ENCODE measurements at places on chromosomes 7 and 10.

DNA sequence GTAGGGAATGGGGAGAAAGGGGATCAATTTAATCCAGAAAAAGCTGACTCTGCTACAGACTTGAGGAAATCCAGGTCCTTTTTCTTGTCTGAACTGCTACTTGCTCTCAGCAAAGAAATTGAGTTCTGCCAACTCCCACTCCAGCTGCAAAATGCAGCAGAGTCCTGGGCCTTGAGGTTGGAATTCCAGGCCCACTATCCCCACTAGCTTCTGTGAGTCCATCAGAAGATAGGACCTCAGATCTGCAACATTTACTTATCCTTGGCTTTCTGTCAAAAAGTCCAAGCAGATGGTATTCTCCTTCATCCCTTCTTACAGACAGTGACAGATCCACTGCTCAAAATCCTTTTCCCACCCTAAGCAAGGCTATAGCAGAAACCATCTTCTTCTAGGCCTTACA is 219.2 kb downstream of the ARHGAP12 start:
- DNase-seq, result no peak

GRCh38 chr7:139587535-139587934 is 64.0 kb downstream of the CLEC2L start:
- DNase-seq, result no peak

DNA sequence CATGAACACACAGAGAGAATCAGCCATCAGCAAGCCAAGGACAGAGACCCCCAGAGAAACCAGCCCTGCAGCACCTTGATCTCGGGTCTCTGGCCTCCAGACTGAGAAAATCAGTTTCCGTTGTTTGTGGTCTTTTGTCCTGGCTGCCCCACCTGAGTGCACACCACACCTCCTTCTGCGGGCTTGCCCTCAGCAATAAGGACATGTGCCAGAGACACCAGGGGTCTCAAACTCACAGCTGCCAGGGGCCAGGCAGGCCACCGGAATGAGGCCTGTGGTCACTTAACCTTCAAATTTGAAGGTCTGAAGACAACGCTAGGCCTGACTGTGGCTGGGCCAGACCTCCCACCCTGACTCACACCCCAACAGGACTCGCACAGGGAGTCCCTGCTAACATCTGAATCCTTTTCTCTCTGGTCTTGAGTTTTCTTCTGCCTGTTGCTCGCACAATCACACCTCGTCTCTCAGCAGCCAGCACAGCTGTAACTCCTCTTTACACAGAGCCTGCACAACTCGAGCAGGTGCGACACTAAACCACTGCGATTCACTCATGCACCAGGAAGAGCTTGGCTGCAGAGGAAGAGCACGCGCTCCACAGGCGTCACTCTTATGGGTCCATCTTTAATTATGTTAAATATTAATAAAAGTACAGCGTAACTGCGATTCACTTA is 86.2 kb downstream of the CHST15 start:
- no peak for DNase-seq

DNA sequence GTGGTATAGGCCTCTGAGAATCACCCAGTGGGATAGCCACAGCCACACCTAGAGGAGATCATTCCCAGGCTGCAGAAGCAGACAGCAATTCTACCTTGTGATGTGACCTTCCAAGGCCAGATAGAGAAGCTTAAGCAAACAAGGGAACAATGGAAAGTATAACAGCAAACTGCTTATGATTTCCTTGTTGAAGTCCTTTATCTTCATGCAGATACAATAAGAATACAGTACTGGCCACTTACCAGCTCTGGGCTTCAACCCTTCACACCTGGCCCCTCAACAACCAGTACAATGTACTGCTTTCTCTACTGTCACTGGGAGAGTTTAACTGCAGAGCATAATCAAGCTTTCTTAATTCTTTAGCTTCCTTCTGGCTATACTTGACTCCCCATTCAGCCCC is 22.6 kb upstream of the DDX50 start:
- no peak for DNase-seq

DNA sequence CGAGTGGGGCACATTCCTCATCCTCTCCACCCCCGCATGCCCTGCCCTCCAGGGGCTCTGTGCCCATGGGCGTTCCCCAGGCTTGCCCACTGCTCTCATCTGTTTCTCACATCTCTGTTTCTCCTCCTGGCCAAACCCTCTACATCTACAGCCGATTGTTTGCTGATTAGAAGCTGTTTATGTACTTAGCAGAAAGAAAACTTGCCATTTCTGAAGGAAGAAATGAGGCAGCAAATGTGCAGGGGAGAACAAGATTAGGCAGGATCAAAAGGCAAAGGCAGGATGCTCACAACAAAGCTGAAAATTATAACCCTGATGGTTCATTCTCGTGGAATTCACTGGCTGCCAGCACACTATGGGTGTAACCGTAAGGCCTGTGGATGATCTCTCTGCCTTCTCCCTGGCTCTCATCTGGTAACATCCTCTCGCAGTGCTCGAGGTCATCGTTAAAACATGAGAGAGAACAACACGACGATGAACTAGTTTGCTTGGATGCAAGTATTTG is 111.6 kb upstream of the KLF14 start:
- DNase-seq, result no peak

DNA sequence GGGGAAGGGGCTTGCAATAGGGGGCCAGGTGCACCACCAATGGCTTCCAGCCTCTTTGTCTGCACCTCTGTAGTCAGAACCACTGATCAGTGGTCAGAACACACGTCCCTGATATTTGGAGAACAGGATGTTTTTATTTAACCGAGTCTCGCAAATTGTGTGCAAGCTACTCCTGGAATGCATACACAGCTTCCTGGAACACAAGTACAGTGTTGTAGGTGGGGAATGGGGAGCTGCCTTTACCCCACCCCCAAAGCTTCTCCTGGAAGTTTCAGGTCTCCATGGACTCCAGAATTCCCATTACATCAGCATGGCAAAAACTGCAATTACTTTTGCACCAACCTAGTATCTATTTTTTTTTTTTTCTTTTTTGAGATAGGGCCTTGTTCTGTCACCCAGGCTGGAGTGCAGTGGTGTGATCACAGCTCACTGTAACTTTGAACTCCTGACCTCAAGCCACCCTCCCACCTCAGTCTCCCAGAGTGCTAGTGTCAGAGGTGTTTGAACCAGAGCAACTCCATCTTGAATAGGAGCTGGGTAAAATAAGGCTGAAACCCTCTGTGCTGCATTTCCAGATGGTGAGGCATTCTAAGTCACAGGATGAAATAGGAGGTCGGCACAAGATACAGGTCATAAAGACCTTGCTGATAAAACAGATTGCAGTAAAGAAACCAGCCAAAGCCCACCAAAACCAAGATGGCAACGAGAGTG is 374.0 kb downstream of the CALN1 start:
- DNase-seq, result no peak

GRCh38 chr10:26527018-26527417 is 88.9 kb downstream of the APBB1IP start:
- DNase-seq, result no peak

DNA sequence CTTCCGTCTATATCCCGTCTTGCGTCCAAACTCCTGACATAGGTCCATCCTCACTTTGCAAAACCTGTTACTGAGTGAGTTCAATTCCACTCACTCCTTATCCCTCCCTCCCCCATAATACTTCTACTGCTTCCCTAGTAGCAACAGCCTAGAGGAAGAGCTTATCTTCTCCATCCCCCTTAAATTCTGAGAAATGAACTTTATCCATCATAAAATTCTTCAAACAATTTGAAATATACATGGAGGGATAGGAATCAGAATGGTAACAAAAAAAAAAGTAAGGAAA is 27.6 kb downstream of the SEMA3C start:
- no peak for DNase-seq

GRCh38 chr10:71285180-71285545 is 33.9 kb upstream of the SLC29A3 start:
- no peak for DNase-seq

GRCh38 chr7:143477501-143478150 is at the start of gene TAS2R41:
Gene TAS2R41 (plus strand): TSS chr7:143477873. CDS start chr7:143477873, 0 bp downstream.
- no peak for DNase-seq

DNA sequence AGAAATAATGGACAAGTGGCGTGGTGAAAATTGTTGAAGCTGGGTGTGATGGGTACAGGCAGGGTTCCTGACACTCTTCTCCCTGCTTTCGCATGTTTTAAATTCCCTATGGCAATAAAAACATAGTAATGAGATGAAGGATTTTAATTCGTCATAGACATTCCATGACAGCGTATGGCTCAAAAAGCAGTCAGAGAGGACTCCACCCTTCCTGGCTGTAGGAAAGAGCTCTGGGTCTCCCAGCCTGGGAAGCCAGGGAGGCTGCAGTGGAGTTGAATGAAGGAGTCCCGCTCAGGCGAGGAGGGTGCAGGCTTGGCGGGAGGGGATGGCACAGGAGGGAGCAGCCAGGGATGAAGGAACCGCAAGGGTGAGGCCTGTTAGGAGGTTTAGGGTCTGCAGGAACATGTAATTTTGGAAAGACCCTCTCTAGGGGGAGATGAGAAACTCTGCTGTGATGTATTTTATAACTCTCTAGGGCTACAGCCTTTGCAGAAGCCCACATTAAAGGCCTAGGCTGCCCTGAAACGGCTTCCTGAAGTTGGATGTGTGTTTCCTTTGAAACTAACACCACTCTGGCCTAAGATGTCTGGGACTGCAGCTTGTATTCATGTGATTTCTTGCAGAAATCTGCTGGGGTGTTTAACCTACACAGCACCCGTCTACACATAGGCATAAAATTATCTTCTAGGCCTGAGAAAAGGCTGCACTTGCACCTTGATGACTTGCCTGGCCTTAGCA is 7.6 kb upstream of the LARP4B start:
- no peak for DNase-seq

GRCh38 chr10:123165445-123166072 is 11.4 kb downstream of the BUB3 start:
- no peak for DNase-seq

DNA sequence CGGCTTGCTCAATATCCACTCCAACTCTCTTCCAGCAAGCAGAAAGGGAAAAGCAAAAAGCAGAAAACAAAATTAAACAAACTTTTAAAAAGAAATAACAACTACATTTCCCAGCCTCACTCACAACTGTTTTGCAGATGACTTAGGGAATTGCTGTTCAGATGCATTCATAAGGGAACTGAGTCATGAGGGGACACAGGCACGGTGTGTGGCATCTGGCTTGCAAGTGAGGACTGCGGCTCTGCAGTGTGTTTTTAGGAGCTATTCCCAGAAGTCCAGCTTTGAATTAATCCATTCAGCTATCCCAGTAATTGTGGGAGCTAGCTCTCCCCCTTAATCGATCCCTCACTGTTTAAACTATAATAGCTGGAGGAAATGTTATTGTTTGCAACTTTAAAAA is 30.3 kb downstream of the PTN start:
- DNase-seq, result no peak

DNA sequence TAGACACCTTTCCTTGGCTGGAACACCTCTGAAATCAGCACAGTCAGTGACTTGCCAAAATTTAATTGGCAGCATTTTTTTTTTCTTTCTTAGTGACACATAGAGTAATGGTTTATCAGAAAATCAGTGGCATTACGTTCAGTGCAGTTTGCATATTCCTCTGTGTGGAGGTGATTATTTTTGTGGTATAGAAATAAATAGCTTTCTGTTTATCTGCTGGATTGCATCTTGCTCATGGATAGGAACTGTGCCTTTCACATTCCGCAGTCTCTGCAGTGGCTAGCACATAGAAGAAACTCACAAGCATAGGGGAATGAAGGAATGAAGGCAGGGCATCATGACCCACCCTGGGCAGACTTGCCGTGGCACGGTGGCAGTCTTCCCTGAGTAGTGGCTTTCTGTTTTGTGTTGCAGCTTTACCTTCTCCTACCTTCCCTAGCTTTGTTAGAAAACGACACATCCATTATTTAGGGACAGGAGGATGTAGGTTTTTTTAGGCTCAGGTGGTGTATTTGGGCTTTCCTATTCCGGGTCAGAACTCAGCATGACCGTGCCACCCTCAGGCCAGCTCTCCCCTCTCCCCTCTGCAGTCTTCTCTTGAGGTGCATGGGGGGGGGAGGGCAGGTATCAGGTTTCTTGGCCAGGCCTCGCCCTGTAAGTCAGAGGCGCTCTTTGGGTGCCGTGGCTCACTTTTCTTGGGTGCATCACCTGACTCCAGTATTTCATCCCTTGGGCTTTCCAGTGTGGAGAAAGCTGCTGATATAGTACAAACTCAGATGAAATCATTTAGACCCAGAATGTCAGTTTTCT is 112.5 kb upstream of the GJD4 start:
- no peak for DNase-seq

DNA sequence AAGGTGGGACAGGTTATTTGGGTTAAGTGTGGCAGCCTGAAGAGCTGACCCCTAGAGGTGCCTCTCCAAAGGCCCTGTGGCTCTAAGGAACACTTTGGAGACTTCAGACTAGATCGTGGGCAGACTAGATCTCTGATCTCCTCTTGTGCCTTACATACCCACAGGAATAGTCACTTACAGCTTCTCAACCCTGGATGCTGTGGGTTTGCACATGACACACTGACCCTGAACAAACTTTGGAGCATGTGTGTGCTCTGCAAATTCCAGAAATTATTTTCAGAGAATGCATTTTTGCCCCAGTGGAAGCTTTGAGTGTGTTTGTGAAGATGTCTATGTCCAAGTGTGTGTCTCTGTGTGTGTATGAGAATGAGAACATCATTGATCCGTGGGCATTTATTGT is 119.6 kb downstream of the EMX2 start:
- no peak for DNase-seq

DNA sequence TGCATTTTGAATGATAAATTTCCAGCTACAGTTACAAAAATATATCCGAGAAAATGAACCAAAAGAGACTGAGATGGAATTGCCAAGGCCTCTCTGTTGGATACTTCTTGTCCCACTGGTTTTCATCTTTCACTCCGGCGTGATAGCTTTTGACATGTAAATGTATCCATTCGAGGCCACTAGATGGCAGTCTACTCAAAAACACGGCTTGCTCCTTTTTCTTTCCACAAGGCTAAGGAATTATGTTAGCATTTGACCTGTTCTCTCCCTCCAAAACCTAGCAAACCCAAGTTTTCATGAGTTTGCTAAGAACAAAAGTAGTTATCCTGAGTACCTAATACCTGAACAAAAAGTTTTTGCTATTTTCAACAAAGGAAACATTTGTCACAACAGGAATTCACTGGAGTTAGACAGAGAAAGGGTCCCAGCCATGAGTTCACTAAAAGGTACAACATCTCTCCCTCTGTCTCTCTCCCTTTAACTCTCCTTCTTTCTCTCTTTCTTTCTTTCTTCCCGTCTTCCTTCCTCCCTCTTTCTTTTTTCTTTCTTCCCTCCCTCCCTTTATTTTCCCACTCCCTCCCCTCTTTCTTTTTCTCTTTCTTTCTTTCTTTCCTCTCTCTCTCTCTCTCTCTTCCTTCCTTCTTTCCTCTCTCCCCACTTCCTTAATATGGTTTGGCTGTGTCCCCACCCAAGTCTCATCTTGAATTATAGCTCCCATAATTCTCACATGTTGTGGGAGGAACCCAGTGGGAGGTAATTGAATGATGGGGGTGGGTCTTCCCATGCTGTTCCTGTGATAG is 207.9 kb upstream of the MYO3A start:
- no peak for DNase-seq

- DNase-seq, result no peak
Measured at GRCh38 chr7:158468181-158468580, 119.4 kb downstream of the PTPRN2 start.

DNA sequence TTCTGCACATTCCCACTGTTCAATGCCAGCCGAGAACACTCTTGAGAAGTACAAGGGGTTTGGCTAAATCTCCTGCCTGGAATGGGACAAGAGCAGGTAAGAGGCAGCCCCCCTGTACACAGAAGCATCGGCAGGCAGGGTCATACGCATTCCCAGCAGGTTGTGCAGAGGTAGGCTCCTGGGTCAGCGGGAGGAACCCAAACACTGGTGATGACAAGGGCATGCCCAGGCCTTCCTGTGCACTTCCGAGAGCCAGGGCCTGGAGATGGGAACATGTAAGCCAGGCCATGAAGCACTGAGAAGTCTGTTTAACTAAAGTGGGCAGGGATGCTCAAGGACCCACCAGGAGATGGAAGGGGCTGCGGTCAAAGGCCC is 130.3 kb upstream of the CHST15 start:
- no peak for DNase-seq

Data from CD4-positive, alpha-beta T cell treated with Interleukin-15 for 1 hour (primary cell).